NCI-H446 treated with DMSO at 0.1 percent for 48 hours (cell line): ENCODE measurements at places on chromosomes 1 and 21.

GRCh38 chr1:923991-924655 is 400 bp downstream of the SAMD11 start:
- no peak for DNase-seq

DNA sequence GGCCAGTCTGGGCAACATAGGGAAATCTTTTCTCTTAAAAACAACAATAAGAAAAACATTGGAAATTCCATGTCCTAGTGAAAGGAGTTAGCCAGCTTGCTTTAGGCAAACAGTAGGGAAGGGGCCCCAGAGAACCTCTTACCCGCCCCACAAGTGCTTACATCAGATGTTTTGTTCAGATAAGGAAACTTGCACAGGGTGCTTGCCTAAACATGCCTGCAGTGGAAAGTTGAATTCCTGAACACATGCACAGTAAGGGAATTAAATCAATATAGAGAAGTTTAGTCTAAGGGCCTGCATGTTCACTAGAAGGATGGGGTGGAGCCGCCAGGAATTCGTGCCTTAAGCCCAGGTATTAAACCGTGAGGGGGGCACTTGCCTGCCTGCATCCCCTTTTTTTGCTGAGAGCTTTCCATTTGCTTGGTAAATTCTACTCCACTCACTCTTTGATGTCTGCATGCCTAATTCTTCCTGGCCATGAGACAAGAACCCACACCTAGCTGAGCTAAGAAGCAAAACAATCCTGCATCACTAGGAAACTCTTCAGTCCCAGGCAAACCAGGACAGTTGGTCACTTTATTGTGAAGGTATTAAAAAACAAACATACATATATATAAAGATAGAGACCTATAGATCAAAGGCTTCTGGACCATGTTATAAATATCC is 499.0 kb downstream of the SIPA1L2 start:
- no peak for DNase-seq

- DNase-seq: no peak
These were observed 264.7 kb downstream of the KIF26B start for GRCh38 chr1:245419461-245419978.

DNA sequence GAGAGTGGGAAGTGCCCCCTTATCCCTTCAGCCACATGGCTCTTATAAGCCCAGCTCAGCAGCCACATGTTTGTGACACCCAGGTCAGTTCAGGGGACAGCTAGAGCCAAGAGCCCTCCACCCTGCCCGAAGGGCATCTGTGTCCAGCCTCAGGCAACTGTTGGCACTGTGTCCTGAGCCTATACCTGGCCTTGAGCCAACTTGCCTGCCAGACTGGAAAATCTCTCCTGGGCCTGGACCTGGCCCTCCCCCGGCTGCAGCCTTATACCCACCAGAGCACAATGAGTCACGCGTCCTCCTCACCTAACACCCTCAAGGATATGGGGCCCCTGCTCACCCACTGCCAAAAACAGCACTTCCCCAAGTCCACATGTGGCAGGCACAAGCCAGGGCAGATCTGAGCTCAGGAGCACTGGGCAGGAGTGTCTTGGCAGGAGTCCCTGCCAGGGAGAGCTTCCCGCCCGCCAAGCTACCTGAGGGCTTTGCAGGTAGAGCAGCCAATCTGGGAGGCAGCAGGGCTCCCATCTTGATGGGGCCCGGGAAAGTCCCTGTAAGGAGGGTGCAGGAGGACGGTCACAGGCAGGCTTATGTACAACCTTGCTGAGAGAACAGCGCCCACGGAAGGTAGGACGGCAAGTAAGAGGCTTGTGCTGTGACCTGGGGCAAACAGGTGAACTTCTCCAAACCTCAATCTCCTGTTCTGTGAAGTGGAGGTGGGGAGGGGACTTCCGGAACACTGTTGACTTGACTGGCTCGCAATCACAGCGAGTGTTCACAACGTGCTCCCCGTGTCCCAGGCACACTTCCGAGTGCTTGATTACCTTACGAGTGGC is 19.8 kb upstream of the HSPG2 start:
- DNase-seq: peak; percentile 9

GRCh38 chr1:30885570-30886522 is 22.7 kb downstream of the SDC3 start:
- DNase-seq: no peak

- DNase-seq: no peak
These were observed 38.1 kb upstream of the EPHA8 start for GRCh38 chr1:22525211-22525610.
